ENCODE measurements at places on chromosomes 3 and 15.

DNA sequence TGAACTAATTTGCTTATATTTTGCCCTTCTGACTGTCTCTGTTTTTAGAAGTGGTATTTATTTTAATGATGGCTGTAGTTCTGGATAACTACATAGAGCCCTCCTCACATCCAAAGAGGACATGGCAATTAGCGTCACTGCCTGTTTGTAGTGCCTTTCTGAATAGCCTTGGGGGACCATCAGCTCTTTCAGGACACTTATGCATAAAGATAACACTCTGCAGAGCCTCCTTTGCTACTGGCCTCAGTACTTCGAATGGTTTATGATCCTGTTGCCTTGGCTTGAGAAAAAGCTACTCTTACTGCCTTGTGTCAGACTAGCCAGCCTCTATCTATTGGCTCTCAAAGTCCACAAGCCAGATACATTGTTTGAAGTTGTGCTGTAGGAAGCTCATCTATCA is 105.4 kb upstream of the SPRED1 start:
- DNase-seq, result no peak

DNA sequence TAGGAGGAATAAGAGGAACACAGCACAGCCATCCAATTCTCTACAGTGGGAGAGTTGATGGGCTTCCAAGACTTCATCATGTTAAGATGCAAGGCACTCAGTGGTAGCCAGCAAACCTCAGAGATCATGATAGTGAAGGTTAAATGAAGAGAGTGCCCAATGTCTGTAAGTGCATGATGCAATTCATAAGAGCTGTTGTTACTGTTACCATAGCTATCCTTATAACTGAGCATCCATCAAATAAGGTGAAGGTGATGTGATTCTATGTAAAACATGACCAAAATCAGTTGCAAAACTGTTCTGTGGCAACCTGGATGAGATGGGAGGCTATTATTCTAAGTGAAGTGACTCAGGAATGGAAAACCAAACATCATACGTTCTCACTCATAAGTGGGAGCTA is 289.7 kb downstream of the MAGI1 start:
- no peak for DNase-seq

DNA sequence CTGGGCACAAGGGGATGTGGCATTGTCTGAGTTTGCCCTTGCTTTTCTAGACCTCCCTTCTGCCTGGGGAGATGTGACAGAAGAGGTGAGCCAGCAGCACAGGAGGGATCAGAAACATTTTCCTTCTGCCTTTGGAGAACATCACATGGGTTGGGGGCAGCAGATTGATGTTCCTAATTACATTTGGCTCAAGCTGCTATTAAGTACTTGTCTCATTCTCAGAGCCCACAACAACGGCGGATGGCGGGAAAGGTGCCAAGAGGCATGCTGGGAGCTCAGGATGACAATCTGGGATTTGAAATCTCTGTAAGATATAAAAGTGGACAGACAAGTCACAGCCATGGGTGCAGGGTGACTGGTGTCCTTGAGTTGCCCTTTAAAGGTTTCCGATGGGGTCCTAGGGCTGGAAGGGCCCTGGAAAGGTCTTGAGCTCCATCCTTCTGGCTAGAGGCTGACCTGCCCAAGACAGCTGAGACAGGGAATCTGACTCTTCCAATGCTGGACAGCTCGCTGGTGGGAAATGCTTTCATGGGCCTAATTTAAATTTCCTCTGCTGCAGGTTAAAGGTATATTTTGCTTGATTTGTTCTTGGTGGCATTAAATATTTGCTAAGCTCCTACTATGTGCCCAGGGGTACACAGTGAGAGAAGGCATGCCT is 2.4 kb upstream of the CORO2B start:
- DNase-seq, result no peak

DNA sequence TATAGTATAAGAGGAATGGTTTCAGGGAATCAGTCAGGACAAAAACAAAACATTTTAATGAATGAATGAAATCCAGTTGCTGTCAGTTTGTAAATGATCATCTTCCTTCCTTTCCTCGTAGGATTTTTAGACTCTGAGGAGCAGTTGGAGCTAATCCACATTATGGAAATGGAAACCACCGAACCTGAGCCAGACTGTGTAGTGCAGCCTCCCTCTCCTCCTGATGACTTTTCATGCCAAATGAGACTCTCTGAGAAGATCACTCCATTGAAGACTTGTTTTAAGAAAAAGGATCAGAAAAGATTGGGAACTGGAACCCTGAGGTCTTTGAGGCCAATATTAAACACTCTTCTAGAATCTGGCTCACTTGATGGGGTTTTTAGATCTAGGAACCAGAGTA is 3.1 kb downstream of the TIPARP start:
- no peak for DNase-seq

DNA sequence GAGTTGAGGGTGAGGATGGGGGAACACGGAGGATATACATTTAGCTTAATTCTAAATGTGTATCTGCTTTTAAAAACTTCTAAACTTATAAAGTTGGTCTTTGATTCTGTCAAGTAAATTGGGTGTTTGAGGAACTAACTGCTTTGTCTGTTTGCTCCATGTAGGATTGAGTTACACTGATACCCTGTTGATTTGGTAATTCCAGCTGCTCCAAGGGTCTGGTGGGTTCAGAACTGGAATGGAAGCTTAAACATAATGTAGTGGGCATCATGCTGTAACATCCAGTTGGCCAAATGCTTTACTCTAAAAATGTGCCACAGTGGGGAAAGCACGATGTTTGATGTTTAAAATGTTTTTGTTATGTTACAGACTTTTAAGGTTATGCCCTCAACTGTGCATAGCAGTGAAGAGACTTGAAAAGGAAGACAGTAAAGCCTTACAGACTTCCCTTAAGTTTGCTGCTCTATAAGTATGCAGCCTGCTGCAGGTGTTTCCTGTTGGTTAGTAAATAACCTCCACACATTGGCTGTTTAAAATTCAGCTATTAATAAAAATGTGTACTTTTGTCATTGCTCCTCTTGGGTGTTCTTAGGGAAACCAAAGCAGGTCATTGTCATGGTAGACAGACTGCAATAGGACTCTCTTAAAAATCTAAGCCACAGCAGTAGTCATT is 5.9 kb upstream of the EDEM1 start:
- no peak for DNase-seq

- no peak for DNase-seq
Measured at GRCh38 chr3:186751480-186751879, 31.9 kb upstream of the EIF4A2 start.

DNA sequence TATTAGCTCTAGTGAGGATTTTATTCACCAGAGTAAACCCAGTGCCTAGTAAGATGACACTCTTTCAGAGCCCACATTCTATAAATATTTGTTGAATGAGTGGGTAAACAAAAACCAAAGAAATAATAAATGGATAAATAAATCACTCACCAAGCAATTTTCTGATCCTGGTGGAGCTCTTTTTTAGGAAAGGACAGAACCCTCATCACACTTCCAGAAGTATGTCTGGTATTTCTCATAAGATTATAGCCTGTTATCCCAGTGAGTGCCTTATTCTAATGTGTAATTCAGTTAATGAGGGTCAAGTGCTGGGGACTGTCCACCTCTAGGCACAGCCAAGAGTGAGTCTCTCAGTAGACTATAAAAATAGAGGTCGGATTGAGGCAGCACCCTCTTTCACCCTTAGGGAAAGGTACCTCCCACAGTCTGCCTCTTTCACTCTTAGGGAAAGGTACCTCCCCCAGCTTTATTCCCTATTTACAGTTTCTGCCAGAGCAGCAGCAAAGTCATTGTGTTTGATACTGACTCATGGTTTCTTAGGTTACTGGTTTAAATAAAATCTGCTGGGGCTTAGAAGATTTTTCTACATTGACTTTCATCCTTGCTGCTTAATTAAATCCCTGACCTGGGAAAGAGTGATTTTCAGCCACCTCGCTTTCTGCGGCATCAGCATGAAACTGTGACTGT is 145.0 kb downstream of the STAC start:
- no peak for DNase-seq

- no peak for DNase-seq
Measured at GRCh38 chr3:148079370-148079769, 618.3 kb upstream of the AGTR1 start.

GRCh38 chr3:46183330-46183729 is 24.8 kb downstream of the CCR1 start:
- DNase-seq, result no peak

GRCh38 chr3:193842832-193843473 is 249.9 kb downstream of the OPA1 start:
- DNase-seq, result no peak

DNA sequence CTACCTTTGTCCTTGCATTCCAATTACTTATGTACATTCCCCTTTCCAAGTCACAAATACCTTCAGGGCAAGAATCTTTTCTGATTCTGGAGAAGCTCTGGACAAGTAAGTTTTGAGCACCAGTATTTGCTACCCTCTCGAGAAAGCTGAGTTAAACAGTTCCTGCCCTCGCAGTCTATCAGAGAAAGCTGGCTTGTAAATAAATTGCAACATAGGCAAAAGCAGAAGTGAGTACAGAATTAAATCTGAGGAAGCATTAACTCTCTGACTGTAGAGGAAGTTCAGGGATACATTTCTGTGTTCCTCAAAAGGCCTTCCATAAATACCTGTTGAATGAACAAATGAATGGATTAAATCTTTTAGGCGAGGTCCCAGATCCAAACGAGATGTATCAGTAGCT is 1.2 kb downstream of the OSBPL11 start:
- DNase-seq, result peak; percentile 18

- no peak for DNase-seq
Measured at GRCh38 chr3:24303057-24303754, 191.4 kb downstream of the THRB start.

- no peak for DNase-seq
Measured at GRCh38 chr3:71244826-71245488, 338.6 kb downstream of the FOXP1 start.

DNA sequence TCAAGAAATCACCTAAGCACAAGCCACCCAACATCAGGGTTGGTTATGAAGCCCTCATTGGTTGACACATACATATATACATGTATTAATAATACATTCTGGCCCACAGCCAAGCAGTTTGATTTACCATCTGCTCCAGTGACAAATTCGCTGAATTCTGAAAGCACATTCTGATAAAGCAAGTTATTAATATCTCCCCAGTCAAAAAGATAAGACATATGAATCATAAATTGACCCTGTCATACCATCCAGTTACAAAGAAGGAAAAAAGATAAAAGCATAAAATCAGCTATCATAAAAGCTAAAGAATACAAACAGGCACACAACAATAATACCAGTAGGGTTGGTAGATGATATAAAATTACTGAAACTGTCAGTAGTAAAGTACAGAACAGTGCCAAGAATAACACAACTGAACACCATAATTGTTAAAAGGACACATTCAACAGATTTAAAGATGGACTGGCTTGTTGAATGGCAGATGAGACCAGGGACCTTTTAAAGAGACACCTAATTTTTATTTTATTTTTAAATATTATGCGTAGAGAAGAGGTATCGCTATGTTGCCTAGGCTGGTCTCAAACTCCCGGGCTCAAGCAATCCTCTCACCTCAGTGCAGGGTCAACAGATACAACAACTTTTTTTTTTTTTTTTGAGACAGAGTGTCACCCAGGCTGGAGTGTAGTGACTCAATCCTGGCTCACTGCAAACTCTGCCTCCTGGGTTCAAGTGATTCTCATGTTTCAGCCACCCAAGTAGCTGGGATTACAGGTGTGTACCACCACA is 7.7 kb downstream of the SNX4 start:
- no peak for DNase-seq

- DNase-seq, result no peak
Measured at GRCh38 chr3:42123012-42123581, 31.9 kb downstream of the TRAK1 start.

- no peak for DNase-seq
Measured at GRCh38 chr3:168968609-168969008, 694.9 kb downstream of the MECOM start.

DNA sequence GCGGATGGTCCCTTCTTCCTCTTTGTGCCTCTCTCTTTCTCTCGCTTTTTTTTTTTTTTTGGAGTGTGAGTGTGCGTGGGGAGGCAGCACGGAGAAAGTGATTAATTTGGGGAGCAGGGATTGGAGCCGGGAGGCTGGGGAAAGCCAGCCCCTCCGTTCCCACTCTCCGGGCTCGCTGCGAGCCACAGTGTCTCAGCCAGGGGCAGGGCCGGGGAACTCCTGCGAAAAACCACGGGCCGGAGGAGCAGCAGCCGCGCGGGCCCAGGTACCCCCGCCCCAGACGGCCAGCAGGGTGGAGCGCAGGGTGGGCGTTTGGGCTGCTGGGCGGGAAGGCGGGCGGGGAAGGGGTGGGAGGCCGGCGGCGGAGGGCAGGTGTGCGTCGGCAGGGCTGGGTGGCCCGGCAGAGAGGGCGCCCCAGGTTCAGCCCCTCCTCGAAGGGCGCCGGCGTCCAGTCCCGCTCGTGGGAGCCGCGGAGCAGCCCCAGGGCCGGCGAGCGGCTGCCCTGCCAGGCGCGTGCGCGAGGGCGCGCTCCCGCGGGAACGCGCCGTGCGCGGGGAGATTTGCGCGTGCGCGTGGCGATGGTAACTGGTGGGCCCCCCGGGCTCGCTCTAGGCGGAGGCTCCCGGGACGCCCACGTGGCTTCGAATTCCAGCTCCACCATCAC is 1.4 kb downstream of the CHL1 start:
- no peak for DNase-seq

GRCh38 chr3:112822064-112823055 is 24.3 kb downstream of the CD200R1L start:
- no peak for DNase-seq

GRCh38 chr3:30873671-30874070 is 20.8 kb downstream of the GADL1 start:
- DNase-seq, result no peak

- DNase-seq, result no peak
Measured at GRCh38 chr3:99950921-99951320, 133.3 kb downstream of the CMSS1 start.

DNA sequence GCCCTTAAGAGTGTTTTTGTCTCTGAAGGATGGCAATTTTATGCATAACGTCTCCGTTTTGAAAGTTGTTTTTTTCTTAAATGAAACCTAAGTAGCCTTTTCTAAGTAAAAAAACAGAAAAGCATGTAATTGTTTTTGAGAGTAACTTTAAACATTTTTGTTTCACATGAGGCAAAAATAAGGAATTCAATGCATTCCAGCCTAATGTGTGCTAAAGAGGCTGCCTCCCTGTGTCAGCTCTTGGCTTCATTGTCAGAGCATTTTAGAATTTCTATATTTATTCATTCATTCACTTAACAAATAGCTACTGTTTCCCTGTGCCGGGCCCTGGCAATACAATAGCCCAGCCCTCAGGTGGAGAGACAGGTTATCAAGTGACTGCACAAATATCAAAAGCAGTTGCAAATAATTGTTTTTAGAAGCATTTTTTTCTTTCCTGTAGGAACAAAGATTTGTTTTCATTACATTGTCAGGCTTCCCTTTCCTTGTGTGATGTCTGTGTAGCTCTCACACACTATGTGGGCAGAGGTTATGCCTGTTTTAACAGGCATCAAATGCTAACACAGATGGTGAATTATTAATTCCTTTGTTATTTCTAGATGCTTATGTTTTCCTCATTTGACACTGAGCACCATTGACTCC is 81.9 kb downstream of the CCK start:
- DNase-seq, result no peak

- DNase-seq, result no peak
Measured at GRCh38 chr3:79154865-79155264, 612.9 kb downstream of the ROBO1 start.
